ENCODE measurements at places on chromosomes 3 and 15. TPM values are rescaled to one million over a fixed set of nuclear protein-coding genes. Genes with fewer than 3 reads are reported as not detected.
A peak's percentile ranks its signal among the peaks of the same experiment; 100 is the strongest.

DNA sequence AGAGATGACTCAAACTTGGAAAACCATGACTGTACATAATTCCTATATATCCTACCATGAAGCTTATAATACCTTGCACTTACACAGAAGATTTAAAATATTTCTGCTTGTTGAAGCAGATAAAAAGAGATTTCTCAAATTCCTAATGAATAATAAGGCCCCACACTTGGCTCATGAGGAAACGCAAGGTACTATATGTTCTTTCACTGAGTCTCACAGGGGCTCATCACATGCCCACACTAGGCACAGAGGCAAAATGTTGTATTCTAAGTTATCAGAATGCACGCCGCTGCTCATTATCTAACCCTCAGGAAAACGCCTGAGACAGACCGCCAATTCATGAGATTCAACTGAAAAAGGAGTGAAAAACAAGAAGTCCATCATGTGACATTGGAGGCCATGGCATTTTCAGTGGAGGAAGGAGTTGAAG, 5.6 kb downstream of the MYO1E start:
- H3K4me1 ChIP-seq: peaks cover 19% of the 10 kb centered on the region
- DNase-seq: no peak
- H3K27me3 ChIP-seq: peaks cover 40% of the 10 kb centered on the region
- H3K27ac ChIP-seq: no peak overlapping the region

DNA sequence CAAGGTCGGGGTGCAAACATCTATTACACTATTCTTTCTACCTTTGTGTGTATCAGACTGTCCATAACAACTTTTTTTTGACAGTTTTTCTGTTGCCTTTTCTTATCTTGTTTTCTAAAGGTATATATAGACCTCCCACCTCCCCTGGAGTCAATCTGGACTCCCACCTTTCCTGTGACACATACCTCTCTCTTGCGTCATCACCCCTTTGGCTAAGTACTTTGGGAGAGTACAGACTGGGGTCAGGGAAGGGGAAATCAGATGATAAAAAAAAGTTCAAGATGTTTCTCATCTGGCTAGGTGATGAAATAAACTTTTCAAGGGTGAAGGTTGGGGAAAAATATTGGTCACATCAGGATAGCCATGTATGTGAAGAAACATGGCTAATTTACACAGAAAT, 17.2 kb downstream of the TSPAN3 start:
- DNase-seq: no peak
- no peaks in the 10 kb centered on the region for H3K27me3 ChIP-seq
- H3K4me3 ChIP-seq: no peak overlapping the region
- peak overlapping the region; percentile 56 for H3K27ac ChIP-seq
- H3K4me1 ChIP-seq: peaks cover 28% of the 10 kb centered on the region

Gene NPAP1
- not detected for total RNA-seq

Gene DLL4
- 0.19 TPM for total RNA-seq

DNA sequence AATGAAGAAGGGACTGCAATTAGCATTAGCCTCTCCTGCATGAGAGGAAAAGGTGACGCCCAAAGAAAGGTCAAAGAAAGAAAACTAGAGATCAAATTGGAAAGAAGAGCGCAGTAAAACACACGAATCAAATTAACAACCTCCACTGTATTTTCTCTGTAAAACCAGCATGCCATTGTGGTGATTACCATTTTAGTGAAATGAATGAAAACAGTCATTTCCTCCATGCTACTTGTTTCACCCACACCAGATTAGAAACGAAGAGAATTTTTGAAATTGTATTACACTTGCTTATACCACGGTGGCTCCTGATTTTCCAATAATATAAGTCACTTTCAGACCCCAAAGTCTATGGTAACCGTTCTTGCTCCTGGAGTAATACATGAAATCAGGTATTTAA, 71.6 kb downstream of the SUMF1 start:
- H3K4me3 ChIP-seq: peak overlapping the region; percentile 45
- peaks cover 11% of the 10 kb centered on the region for H3K36me3 ChIP-seq
- no peaks in the 10 kb centered on the region for H3K27me3 ChIP-seq

DNA sequence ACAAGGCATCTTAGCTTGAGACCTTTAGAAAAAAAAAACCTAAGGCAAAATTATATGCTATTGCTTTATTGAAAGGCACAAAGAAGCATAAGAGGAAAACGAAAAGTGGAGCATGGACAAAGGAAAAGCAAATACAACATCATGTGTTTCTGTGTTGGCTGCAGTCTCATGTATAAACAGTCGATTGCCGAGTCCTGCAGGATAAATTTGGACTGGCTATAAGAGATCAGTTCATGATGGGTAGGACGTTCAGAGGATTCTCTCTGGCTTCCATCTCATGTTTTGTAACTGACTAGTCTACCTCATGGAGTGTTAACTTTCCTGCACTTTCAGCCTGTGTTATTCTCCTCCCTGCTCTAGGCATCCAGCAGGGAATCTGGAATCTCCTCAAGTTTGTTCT, 21.9 kb upstream of the CCDC50 start:
- no peak overlapping the region for H3K4me3 ChIP-seq
- H3K27ac ChIP-seq: no peak overlapping the region
- no peak for DNase-seq
- H3K27me3 ChIP-seq: no peaks in the 10 kb centered on the region

DNA sequence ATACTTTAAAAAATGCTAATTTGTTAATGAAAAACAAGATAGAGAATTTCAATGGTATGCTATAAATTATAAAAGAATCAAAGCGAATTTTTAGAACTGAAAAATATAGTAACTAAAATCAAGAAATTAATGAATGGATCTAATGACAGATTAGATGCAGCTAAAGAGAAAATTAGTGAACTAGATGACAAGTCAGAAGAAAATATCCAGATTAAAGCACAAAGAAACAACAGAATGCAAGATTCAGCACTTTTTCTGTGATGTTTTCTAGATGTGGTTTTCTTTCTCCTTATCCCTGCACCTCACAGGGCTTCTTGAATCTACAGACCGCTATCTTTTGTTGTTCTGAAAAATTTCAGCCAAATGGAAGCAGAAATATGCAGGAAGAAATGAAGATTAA, 54.4 kb downstream of the INO80 start:
- H3K27ac ChIP-seq: no peak overlapping the region
- H3K36me3 ChIP-seq: peaks cover 19% of the 10 kb centered on the region

DNA sequence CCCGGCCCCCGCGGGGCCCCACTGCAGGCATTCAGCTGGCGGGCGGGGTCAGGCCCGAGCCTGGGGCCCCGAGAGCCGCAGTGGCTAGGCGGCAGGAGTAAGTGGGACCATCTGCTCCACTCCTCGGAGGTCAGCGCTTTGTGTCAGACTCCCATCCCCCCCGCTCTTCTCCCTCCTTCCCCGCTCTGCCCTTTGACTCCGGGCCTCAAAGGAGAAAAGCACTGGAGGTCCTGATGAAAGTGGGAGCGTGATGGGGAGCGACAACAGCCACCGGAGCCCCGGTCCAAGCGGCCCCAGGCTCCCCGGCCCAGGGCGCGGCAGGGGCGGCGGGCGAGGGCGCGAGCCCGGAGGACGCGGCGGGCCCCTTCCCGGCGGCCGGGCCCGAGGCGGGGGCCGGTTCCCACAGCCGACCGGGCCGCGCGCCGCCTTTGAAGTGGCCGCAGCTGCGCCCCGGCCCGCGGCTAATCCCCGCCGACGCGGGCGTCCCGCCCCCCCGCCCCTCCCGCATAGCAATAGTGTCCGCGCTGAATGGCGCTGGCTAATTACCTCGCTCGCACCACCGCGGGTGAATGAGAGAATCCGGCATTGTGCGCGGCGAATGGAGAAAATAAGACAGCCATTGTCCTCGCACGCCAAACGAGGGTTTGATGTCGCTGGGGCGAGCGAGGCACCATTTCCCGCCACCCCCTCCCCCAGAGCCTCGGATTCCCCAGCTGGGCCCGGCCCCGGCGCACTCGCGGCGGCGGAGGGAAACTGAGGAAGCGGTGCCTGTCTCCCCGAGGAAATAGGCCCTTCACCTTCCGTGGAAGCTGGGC, 22.4 kb downstream of the IGDCC3 start:
- H3K27me3 ChIP-seq: peaks cover 43% of the 10 kb centered on the region
- H3K27ac ChIP-seq: no peak overlapping the region
- peak overlapping the region; percentile 32 for H3K4me3 ChIP-seq
- H3K4me1 ChIP-seq: peaks cover 6% of the 10 kb centered on the region

DNA sequence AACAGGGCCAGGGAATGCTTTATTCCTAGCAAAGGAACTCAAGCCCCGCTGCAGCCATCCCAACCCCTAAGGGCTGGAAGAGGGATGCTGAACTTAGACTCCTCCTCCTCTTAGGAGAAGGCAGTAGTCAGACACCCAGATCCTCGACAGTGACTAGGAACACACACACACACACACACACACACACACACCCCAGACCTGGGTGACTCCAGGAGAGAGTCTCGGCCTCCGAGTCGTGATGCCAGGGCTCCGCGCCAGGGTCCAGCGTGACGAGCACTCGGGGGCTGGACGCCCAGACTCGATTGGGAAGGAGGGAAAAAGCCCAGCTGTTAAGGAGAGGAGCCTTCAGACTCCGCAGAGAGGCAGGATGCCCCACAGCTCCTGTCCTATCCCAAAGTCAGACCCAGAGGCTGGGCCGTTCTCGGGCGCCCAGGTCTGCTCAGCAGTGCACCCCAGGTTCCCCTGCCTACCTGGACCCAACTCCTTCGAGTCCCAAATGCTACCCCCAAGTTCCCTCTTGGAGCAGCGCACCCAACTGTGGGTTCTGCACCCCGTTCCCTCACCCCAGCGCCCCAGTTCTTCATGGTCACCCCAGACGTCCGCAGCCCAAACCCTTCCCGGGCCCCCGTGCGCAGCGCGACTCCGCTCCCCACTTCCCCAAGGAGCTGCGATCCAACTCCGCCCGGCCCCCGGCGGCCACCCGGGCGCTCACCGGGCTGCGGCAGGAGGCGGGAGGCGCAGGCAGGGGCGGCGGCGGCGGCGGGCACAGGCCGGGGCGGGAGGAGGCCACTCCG, 421 bp downstream of the BMF start:
- no peak overlapping the region for H3K27ac ChIP-seq
- DNase-seq: no peak
- peak overlapping the region; percentile 90 for H3K4me3 ChIP-seq
- H3K36me3 ChIP-seq: no peaks in the 10 kb centered on the region
- peaks cover 45% of the 10 kb centered on the region for H3K4me1 ChIP-seq

DNA sequence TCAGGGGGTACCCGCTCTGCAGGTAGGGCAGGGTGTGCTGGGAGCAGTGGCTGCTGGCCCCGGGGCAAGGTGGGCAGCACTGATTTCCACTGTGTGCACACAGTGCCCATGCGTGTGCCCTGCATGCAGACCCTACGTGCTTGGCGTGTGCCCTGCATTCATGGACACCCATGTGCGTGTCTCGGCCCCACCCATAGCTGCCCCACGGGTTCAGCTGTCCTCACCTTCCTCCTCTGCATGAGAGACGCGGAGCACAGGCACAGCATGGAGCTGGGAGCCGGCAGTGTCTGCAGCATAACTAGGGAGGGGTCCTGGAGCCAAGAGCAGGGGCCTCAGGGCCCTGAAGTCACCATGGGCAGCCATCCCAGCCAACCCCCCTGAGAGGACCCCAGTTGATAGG, 1.6 kb upstream of the UCN2 start:
- H3K4me3 ChIP-seq: no peak overlapping the region
- peaks cover 5% of the 10 kb centered on the region for H3K27me3 ChIP-seq
- no peak overlapping the region for H3K27ac ChIP-seq

Gene AGBL1
- total RNA-seq: 0.14 TPM

Gene WDR49
- total RNA-seq: 0.31 TPM

Gene MFGE8
- total RNA-seq: 27.7 TPM

- no peaks in the 10 kb centered on the region for H3K27me3 ChIP-seq
- peaks cover 27% of the 10 kb centered on the region for H3K4me1 ChIP-seq
- peak overlapping the region; percentile 51 for H3K4me3 ChIP-seq
- H3K36me3 ChIP-seq: no peaks in the 10 kb centered on the region
- H3K27ac ChIP-seq: peak overlapping the region; percentile 19
- DNase-seq: no peak
These were observed 30.7 kb upstream of the DUSP7 start for GRCh38 chr3:52086976-52087663.

GRCh38 chr15:78808550-78808949, 2.7 kb downstream of the ADAMTS7 start:
- H3K36me3 ChIP-seq: peaks cover 6% of the 10 kb centered on the region
- peaks cover 38% of the 10 kb centered on the region for H3K27me3 ChIP-seq
- DNase-seq: peak; percentile 41

DNA sequence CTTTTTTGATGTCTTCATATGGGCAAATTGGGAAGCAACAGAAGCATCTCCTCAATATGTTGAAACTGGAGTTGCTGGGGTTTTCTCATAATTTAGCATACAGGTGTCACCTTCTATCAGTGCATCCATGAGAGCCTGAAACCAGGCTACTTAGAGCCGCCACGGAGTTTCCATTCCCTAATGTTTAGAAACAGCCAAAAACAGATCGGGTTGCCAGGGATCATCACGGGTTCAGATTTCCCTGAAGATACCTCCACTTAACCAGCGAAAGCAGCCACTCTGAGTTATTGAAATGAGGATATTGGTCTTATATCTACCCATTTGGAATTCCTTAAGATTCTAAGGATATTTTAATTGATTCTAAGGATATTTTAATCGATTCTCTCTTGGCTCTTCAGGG, 14.5 kb downstream of the TERB2 start:
- H3K27me3 ChIP-seq: no peaks in the 10 kb centered on the region
- no peak overlapping the region for H3K27ac ChIP-seq
- H3K4me1 ChIP-seq: no peaks in the 10 kb centered on the region
- no peak for DNase-seq

Measured in activated T-cell treated with anti-CD3 and anti-CD28 coated beads, Interleukin-2, amount 50 U/mL, for 72 hours (primary cell).